ENCODE measurements at places on chromosomes 13 and 19.

DNA sequence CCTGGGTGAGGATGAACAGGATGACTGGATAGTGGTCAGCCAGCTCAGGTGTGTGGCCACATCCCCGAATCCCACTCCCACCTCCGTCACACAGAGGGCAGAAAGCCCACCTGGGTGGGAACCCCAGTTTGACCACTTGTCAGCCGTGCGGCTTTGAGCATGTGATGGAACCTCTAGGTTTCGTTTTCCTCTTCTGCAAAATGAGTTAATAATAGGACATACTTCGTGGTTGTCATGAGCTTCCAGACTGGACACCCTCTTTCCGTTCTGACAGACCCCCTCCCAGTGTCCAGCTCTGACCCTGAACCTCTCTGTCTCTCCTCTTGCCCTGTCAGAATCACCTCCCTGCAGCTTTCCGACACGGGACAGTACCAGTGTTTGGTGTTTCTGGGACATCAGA, 1.8 kb downstream of the AXL start:
- DNase-seq = no peak

GRCh38 chr19:383040-383439, 25.9 kb downstream of the C2CD4C start:
- DNase-seq = no peak

DNA sequence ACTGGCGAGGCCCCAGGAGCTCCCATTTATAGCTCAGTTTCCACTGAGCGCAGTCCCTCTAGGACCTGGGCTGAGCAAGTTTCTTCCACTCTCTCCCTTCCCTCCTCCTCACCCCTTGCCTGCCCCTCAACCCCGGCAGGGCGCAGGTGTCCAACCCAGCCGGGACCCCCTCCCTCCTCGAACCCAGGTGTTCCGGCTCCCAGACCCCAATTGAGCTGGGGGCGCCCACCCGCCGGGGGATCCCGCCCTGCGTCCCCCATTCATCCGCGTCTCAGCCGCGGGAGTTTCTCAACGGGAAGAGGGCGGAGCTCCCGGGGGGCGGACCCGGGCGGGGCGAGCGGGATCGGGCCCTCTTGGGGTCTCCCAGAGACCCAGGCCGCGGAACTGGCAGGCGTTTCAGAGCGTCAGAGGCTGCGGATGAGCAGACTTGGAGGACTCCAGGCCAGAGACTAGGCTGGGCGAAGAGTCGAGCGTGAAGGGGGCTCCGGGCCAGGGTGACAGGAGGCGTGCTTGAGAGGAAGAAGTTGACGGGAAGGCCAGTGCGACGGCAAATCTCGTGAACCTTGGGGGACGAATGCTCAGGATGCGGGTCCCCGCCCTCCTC, at the start of gene KIRREL2:
Gene KIRREL2, plus strand, starts transcription at position 366 of the 604 bp plus-strand sequence. Its CDS starts 209 bp downstream, at position 575.
- DNase-seq = no peak

DNA sequence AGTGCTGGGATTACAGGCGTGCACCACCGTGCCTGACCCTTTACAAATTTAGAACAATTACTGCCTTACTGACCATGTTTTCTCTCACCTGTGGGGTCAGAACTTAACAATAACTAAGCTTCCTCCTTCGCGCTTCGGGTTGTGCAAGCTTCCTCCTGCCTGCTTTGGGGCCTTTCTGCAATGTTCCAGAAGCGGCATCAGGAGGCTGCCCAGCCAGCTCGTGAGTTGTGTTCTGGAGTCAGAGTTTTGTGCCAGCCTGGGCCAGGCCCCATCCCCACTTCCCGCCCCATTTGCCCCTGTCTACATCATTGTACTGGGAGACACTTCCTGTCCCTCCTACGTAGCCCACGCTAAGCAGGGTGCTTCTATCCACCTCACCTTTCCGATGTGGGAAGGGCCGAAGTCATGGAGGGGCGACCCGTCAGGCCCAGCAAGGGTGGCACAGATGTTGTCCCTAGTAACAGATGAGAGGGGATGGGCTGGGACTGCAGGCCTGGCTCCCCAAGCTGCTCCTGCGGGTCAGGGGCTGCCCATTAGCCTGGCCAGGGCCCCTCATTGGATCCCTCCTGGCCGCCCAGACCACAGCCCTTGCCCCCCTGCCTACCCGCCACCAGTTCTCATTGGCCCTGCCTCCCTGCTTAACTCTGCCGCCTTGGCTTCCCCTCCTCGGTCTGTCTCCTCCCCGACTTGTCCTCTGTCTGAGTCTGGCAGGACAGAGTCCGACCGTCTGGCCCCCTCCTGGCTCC, 13.4 kb downstream of the UHRF1 start:
- DNase-seq = no peak

GRCh38 chr19:49431330-49431749, 6.2 kb downstream of the GFY start:
- DNase-seq = no peak

GRCh38 chr19:19338082-19338481, 17.5 kb downstream of the MAU2 start:
- no peak for DNase-seq

- peak; percentile 33 for DNase-seq
Measured at GRCh38 chr19:14536926-14537692, 7.7 kb downstream of the TECR start.

DNA sequence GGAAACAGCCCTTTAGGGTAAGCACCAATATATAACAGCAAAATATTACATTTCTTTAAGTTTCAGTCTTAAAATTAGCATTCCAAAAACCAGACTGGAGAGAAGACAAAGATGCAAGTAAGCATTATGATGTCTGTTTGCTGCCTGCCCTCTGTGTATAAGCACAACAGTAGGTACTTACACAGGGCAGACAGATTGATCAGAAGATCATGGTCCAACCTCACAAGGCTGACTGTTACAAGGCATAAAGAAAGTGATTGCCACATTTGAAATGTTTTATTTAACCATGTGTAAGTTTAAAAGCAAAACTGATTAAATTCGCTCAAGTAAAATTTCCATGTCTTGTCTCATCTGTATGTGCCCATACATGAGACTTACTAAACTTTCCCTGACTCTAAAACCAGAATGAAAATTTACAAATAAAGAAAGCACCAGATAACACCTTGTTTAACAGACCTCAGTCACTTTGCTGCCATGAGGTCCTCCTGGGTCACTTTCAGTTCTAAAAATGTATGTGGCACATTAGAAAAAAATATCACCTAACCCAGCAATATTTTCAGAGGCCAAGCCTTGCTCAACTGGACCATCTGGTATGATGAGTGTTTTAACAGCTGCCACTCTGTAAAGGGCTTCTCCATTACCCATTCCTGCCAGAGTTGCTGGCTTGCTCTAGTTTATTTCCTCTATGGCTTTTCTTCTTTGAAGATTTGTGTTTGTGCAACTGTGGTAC, 297.0 kb downstream of the RBM26 start:
- DNase-seq = no peak

- no peak for DNase-seq
Measured at GRCh38 chr19:582497-583197, 7.0 kb upstream of the HCN2 start.

DNA sequence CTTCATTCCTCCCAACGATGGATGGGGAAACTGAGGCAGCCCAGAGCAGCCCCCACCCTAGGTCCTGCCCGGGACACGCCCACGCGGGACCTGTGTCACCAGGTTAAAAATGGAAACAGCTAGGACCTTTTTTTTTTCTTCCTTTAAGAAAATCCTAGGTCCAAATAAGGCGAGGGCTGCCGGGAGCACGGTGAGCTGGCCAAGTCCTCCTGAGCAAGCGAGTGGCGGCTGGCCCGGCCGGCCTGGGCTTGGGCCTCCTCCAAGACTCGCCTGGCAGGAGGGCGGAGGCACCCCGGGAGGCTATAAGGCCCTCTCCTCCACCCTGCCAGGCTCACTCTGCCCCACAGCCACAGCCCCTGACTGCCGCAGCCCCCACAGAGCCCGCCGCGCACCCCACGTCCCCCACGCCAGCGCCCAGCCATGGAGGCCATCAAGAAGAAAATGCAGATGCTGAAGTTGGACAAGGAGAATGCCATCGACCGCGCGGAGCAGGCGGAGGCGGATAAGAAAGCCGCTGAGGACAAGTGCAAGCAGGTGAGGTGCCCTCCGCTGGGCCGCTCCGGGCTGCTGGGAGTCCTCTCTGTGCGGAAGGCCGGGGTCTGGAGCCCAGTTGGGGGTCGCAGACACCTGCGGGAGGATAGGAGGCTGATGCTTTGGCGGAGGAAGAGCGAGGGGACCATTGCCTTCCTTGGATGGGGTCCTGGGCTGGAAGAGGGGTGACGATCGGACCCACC, 8.9 kb upstream of the TPM4 start:
- DNase-seq = peak; percentile 93

DNA sequence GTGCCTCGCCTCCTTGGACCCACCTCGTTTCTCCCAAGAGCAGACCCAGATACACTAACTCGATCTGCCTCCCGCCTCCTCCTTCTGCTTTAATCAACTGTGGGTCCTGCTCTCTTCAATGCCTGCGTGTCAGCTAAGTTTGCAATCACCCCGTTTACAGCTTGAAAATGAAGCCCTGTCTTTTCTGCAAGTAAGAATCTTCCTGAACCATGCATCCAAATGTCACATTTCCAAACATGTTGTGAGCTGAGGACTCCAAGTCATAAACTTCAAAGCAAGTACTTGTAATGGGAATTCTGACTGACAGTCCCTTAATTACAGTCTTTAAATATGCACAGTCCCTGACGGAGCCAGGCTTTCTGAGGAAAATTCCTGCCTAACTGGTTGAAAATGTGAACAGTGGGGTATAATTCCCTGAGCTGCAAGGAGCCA, 154.9 kb upstream of the UQCRFS1 start:
- DNase-seq = no peak

GRCh38 chr13:42395086-42395821, 123.3 kb downstream of the AKAP11 start:
- DNase-seq = no peak

- no peak for DNase-seq
Measured at GRCh38 chr13:40657307-40657706, 9.1 kb downstream of the FOXO1 start.

DNA sequence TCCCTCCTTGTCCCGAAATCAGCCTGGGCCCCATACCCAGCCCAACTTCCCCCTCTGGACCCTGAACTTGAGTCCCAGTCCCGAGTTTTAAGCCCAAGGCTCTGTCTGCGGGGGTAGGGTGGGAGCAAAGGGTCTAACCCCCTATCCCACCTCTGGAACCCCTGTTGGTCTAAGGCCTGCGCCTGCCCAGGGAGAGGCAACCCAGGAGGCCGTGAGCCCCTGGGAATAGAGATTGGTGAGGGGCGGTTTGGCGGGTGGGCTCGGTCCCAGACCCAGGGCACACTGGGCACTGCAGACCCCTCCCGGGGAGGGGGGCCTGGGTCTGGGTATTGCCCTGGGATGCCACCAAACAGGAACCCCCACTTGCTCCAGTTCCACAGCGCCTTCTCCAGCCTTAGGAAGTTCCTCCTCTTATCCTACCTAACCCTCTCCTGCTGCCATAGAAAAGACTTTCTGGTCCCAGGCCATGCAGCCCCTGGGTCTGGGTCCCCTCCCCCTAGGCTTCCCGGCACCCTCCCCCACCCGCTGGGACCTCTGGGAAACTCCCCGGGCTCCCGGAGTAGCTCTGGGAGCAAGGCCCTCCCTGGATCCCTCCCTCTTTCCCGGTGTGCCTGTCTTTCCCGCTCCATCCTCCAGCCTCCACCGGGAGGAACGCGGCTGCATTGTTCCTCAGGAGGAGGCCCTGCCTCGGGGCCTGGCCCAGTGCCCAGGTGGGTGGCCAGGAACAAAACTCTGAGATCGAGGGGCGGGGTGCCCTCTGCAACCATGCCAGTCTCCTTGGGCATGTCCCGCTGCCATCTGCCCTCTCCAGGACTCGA, 33.6 kb upstream of the NANOS3 start:
- DNase-seq = peak; percentile 90

- DNase-seq = no peak
Measured at GRCh38 chr13:99357941-99358340, 50.7 kb upstream of the GPR183 start.

DNA sequence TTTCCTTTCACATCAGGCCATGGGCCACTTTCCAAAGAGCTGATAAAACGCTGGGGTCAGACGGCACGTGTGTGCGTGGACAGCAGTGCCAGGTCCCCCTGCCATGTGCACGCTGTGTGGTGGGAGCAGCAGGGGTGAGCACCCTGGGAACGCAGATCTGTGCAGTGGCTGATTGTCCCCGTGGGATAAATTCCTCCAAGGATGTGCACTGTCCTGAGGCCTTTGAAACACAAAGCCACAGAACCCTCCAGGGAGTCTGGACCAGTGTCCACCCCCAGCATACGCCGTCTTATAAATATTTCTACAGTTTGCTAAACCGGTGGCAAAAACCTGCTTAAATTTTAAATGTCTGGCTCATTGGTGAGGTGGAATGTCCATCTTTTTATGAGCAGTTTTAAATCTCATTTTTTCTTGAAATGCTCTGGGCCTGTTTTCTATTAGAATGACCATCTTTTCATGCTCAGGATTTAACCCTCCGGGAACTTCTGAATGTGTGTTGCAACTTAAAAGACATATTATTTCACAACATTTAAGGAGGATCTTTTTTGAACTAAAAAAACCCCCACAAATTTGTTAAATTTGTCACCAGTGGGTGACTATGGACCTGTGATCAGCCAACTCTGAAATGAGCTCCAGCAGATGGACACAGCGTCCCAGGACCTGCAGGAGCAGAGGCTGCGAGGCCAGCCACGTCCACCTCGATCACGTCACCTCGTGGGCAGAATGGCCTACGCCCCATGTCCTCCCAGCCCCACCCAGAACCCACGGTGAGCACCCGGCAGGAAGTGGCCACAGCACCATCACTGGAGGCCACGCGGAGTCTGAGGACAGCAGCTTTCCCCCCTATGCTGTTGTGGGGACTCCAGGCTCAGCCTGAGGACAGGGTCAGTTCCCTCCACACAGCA, 68.6 kb downstream of the RASA3 start:
- DNase-seq = peak; percentile 73

- peak; percentile 42 for DNase-seq
Measured at GRCh38 chr19:13887517-13887916, 10.6 kb downstream of the NANOS3 start.

DNA sequence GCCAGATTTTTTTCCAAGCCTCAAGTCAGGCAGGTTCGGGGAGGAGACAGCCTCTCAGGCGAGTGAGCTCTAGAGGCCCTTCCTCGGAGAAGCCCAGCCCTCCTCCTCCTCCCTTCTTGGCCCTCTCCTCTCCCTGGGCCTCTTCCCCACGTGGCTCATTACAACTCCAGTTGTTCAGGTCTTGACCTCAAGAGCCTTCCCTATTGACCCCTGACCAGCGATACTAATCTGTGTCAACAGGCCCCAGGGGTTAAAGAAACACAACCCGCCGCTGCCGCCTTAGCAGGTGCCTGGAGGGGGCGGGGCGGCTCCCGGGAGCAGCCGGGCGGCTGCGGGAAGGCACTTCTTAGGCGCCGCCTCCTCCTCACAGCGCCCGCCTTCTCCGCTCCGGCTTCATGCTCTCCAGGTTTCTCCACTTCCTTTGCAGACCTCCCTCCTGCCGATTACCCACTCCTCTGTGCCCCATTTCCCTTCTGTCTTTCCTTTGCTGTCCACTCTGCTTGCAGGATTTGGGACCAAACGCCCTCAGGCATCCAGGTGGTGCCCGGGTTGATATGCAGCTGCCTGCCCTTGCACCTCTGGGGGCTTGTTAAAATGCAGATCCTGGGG, 51.0 kb downstream of the LYL1 start:
- DNase-seq = no peak

DNA sequence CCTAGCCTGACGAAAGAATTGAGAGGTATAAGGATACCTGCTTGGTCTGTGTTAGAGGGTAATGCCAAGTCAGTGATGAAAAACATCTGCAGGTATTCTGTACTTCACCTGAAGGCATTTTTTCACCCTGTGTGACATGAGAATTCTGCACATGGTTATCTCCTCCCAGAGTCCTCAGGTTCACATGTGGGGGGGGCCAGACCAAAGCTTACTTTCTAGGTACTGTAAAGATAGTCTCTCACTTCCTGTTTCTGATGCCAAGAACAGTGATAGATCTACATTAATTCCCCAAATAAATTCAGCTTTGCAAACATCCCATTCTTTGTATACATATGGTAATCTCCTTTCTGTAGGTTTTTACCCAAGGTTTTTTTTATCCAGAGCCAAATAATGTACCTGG, 53.4 kb downstream of the GPC6 start:
- DNase-seq = no peak
